ENCODE measurements at places on chromosomes 6 and 20. TPM values are rescaled to one million over a fixed set of nuclear protein-coding genes. Genes with fewer than 3 reads are reported as not detected.

HECA gene
- 200 TPM for total RNA-seq

MACROD2 gene
- 1.7 TPM for total RNA-seq

FAM83B gene
- total RNA-seq, result not detected

DNPH1 gene
- total RNA-seq, result 14.7 TPM

HLA-DQA1 gene
- total RNA-seq, result 12.5 TPM

Data from mononuclear cell (primary cell).